ENCODE measurements at places on chromosomes 7 and 10.

DNA sequence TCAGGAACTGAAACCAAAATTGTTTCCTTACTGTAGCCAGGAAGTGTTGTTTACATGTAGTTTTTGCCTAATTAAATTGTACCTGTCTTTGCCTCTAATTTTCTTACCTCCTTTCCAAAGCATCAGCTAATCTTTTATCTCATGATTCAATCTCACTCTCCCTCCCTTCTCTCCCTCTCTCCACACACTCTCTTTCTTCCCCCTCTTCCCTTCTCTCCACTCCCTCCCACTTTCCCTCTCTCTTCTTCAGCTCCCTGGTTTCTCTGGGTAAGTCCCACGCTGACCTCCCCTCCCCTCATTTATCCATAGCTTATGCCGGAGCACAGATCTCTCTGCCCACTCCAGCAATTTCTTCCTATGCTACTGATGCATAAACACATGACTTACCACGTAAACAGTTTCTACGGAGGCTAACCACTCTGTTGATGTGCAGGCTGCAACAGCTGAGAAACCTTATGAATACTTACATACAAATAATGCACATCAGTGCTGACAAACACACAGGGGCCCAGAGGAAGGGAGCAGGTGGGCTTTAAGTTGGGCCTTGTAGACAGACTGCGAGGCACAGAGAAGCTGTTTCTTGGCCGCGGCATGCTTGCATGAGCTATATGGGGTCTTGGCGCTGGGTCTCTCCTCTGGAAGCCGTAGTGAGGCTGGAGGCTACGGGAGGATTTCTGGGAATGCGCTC lies 174.4 kb upstream of the PLXNA4 start:
- DNase-seq = no peak

DNA sequence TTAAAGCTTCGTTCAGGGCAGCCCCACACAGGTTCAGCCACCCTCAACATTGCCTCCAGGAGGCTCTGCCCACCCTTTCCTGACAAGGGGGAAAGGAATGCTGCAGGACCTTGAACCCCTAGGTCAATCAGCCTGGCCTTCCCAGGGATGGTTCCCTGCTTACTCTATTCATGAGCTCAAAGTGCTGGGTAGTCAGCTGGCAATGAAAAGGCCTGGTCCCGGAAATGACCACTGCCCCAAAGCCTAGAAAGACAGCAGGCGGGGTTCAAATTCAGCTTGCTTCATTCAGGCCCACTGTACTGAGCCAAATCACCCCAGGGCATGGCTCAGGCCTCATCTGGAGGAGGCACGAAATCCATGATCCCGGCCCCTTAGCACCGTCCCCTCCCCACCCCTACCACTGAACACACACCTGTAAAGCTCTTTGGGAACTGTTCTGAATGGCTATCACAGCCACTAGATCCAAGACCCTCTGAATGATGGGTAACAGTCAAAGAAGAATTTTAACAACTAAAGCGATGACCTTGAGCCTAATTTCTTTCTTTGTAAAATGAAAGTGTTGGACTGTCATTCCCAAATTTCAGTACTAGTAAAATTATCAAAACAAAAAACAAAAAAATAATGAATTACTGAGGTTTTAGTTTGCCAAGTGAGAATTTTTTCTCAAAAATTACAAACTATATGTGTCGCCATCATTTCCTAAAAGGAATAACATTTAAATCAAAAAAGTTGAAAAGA lies 1.0 kb downstream of the URGCP start:
- peak; percentile 84 for DNase-seq

- DNase-seq = peak; percentile 99
These were observed 171.1 kb upstream of the GRB10 start for GRCh38 chr7:50953820-50954219.

DNA sequence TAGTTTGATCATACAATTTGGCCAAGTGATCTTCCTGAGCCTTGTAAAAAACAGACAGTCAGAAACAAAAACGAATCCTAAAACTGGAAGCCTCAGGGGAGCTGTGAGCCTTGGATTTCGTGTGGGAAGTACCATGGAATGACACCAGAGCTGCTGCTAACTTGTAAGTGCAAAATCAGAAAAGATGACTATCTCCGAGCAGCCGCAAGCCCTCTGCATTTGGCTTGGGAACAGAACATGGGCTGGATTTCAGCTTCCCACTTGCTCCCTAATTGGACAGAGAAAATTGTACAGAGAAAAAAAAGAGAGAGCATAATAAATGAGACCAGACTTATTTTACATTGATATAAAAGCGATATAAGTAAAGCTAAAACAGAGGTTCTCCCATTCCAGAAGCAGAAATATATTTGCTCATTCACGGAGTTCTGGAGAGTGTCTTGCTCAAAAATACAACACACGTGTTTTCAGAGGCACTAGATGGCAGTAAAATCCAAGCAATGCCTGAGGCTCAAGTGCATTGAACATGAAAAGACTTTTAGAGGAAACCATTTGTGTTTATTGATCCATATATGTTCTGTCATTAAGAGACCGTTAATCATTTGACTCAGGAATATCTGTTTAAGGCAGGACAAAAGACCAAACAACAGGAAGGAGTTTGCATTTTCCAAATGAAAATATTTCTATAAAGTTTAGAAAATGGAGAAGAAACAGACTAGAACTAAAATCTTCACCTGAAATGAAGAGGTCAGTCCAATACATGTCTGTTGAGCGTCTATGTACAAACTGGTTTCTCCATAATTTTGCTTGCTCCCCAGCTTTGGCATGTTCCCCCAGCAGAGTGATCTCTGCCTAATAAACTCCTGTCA lies 78.3 kb upstream of the SLC26A5 start:
- DNase-seq = peak; percentile 23

GRCh38 chr7:80151274-80151665 lies 16.6 kb downstream of the GNAI1 start:
- DNase-seq = peak; percentile 30

DNA sequence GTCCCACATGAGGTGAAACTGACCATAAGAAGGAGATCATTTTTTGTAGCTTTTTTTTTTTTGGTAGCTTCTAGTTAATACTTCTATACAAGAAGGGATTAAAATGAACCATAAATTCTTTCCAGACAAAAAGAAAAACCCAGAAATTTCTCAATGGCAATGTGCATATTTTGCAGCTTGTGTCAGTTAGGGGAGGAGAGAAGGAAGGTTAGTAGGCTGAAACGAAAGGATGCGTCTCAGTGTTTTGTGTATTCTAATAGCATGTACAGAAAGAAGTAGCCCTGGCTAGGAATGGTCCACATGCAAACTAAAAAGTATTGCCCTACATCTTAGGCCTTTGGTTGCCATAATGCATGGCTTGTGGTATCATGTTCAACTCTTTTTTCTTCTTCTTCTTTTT lies 90.6 kb downstream of the CACNB2 start:
- no peak for DNase-seq

GRCh38 chr7:104653825-104654401 lies 325.5 kb downstream of the LHFPL3 start:
- DNase-seq = no peak

- no peak for DNase-seq
These were observed 77.9 kb downstream of the THSD7A start for GRCh38 chr7:11754123-11754522.

GRCh38 chr10:16992611-16993119 lies 136.9 kb downstream of the CUBN start:
- DNase-seq = peak; percentile 67

DNA sequence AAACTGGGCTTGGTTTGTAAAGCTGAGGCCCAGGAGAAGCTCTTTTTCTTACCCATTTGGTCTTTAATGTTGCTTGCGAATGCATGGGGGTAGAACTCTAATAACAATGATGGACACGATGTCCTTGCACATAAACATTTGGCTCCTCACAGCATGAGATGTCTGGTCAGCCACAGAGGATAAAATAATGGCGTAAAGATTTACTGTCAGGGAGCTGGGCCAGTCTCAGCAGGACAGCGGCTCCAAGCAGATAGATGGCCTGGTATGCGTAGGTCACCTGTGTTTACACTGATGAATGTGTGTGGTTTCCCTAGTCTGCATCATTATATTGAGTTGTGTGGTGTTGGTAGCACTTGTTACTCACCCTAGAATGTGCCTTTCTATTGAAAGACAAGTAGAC lies 537.4 kb downstream of the CNTNAP2 start:
- DNase-seq = no peak

DNA sequence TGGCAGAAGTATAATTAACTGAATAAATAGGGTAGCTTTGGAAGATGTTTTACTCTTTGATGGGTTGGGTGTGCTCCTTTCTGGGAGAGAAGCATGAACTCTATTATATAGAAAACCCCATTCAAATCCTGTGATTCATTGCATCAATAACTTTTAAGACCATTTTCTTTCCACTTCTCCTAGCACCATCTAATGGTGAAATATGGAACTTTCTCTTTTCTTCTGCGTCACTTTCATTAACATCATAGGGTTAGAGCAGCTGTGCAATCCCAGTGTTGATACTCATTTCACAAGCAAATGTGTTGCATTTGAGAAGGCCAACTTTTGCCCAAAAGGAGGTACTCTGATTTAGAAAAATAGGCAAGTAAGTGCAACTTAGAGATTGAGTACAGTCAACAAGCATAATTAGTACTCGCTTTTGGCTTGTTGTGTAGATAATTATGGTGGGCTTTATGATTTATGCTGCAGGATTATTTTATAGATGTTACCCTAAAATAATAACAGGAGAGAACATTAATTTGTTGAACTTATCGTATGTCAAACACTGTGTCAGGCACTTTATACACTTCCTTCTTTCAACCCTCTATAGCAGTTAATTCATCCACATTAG lies 92.9 kb downstream of the CPED1 start:
- peak; percentile 75 for DNase-seq

DNA sequence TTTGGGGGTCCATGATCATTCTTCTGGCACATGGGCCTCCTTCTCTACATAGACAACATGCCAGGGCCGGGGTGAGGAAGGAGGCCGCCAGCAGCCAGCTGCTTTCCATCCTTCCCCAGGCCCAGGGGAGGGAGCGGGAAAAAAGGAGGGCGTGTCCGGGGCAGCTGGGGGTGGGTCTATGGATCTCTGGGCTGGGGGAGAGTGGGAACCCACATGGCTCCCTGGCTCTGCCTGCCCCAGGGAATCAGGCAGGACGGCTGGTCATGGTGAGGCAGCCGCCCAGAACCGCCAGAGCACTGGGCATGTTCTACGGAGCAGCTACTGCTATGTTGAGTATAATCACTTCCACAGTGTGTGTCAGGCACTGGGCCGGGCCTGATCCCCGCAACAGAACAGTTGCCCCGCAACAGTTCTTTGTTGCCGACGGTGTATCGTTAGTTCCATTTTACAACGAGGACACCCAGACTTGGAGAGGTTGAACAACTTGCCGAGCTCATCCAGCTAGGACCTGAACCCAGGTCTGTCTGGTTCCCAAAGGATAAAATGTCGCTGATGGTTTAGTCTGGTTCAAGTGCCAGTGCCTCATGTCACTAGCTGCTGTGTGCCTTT lies 6.4 kb upstream of the IRF5 start:
- DNase-seq = no peak

GRCh38 chr10:129161150-129161549 lies 305.9 kb upstream of the MGMT start:
- peak; percentile 26 for DNase-seq

GRCh38 chr7:110863258-110863657 lies 227.7 kb upstream of the LRRN3 start:
- no peak for DNase-seq

GRCh38 chr7:90425376-90425775 lies 22.1 kb downstream of the CLDN12 start:
- DNase-seq = no peak

- peak; percentile 39 for DNase-seq
These were observed 2.2 kb upstream of the CUX1 start for GRCh38 chr7:101814991-101815825.

DNA sequence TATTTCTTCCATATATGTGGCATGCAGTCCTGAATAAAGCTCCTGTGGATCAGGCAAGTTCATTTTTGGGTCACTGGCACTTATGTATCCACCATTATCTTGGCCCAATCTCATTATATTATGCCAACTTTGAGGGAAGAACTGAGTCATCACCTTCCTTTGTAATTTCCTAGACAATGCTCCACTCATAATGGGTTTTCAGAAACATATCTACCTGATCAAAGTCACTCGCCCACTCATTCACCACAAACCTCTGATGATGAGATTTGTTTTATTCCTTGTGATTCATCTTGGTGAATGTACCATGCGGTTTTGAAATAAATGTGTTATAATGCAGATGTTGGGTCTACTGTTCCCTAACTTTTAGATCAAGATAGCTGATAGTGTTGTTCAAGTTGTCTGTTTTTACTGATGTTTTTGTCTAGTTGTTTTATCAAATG lies 525.8 kb downstream of the KIF20B start:
- DNase-seq = peak; percentile 99

Data from RPMI7951 (cell line).